Astrocyte of the cerebellum (primary cell): ENCODE measurements at places on chromosomes 13 and 19.

- DNase-seq, result no peak
Observed at GRCh38 chr13:111326621-111326965, 6.2 kb downstream of the TEX29 start.

DNA sequence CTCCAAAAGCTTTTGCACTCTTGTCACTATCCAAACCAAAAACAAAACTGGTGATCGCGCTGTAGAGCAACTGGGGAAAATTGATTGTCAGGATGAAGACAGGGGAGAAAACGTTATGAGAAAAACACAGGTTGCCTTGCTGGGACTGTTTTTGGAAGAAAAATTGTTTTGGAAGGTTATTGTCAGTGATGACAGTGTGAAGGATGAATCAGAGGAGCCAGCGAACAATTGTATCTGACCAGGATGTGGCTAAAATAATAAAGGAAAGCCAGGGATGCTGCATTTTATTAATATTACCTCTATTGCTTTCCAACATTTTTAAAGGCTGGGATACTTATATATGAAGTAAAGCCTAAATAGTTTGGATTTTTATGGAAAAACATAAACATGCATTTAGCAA lies 334.0 kb downstream of the SPRY2 start:
- no peak for DNase-seq

DNA sequence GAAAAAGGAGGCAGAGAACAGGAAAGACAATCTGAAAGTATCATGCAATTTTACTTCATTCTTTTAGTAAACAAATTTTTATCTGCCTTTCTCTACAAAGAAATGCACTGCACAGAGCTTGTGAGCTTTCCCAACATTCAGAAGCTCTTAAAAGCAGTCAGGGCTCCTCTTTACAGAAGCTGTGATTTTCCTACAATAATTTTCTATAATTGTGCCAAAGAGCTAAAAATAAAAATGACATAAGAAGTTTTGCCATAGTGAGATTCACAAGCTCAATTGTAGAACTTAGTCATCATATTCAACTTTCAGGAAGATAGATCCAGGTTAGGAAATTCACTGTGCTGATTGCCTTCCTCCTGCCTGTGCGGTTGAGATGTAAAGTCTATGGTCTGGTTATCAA lies 341.4 kb downstream of the PCDH9 start:
- no peak for DNase-seq

DNA sequence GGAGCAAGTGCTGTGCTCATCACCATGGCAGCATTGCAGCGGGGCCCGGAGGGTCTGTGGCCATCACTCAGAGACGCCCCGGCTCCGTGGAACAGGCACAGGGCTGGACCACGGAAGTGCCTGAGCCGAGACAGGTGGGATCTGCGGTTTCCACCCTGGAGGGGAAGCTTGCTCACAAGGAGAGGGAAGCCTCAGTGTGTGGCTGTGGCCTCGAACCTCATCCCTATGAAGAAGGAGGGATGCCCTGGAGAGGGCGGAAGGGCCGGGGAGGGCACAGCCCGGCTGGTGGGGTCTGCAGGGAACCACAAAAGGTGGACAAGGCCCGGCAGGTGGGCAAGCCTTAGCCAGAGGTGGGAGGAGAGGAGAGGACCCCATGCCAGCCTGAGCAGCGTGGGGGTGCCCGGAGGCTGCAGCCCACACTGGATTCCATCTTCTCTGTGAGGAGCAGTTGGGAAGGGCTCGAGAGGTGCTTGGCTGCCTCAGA lies 30.4 kb upstream of the TMEM255B start:
- DNase-seq, result no peak

GRCh38 chr13:94799299-94799698 lies 87.0 kb upstream of the SOX21 start:
- no peak for DNase-seq
